M059J (cell line): ENCODE measurements at places on chromosomes 5 and 9.
A peak's percentile ranks its signal among the peaks of the same experiment; 100 is the strongest.

DNA sequence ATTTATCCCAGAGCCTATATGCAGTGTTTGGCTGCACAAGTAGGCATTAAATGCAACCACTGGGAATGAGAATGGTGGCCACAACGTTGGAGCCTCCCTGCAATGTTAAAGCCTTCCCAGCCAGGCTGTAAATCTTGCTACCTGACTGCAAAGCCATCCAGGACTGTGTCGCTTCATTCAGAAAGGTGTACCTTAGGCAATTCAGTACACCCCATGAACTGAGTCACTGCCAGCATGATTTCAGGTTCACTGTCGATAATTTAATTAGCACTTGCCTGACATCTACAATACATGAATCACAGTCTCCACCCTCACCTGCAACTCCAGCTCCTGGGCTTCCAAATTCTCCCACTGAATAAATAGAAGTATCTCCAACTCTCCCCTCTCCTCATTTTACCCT is 108.4 kb downstream of the SLIT3 start:
- DNase-seq = no peak

DNA sequence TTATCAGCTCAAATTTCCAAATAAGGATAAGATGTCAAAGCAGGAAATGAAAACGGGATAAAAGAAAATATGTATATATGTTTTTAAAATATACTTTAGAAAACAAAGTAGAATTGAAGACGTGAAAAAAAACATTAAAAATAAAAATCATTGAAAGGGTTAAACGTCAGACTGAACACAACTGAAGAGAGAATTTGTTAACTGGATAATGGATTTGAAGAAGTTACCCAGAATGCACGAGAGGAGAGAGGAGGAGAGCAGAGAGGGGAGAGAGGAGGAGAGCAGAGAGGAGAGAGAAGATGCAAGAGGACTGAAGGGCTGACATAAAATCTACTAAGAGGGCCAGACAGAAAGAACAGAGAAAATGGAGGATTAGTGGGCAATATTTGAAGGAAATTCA is 88.0 kb downstream of the CDKN2A start:
- DNase-seq = no peak

- no peak for DNase-seq
Measured at GRCh38 chr9:126861707-126862103, 1.3 kb downstream of the ZBTB34 start.

DNA sequence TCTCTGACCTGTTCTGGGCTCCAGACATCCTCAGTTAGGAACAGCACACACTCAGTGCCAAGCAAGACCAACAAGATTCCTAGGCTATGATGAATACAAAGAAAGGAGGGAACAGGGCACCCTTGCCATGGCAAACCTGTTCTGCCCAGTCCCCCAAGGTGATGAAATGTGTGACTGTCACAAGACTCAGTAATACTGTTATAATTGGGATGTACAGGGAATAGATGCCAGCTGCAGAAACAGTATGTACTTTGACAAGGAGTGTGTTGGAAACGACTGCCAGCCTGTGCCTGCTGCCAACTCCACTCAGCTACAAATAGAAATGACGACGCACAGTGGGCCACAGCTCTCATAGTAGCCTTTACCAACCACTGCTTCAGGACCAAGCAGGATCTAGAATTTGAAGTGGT is 453.0 kb downstream of the EFNA5 start:
- DNase-seq = no peak

GRCh38 chr9:6968271-6968670 is 210.5 kb downstream of the KDM4C start:
- peak; percentile 8 for DNase-seq

GRCh38 chr5:140303966-140304365 is 1.1 kb upstream of the PFDN1 start:
- no peak for DNase-seq

GRCh38 chr5:39369123-39369815 is 5.0 kb upstream of the C9 start:
- no peak for DNase-seq

DNA sequence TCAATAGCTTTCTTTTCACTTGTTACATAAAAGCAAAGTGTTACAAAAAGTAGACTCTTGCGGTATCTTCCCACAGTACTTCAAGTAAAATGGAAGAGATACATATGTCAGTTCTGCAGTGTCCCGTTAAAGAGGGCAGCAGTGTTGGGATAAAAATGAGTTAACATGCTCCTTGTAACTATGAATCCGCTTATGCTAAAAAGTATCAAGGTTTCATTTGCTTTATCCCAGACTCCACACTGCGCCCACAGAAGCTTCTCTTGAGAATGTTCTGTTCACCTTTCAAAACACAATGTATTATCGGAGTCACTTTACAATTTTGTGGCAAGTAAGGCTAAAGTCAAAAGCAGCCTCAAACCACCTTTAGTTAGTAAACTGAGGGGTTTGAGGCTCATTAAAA is 790 bp downstream of the PTAR1 start:
- DNase-seq = no peak

DNA sequence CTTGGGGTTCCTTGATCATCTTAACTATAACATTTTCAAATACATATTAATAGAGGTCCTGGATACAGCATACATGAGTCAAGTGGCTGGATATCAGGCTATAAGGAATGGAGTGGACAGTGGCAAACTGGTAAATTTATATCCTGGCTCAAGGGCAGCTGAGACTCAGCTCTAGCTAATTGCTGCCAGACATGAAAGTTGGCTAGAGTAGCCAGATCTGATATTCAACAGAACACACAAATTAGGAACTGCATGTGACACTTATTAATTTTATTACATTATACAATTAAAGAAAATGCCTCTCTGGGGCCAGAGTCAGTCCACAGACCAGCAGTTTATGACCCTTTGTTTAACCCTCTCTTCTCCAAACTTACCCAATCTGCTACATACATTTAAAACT is 206.5 kb downstream of the KCTD16 start:
- no peak for DNase-seq

DNA sequence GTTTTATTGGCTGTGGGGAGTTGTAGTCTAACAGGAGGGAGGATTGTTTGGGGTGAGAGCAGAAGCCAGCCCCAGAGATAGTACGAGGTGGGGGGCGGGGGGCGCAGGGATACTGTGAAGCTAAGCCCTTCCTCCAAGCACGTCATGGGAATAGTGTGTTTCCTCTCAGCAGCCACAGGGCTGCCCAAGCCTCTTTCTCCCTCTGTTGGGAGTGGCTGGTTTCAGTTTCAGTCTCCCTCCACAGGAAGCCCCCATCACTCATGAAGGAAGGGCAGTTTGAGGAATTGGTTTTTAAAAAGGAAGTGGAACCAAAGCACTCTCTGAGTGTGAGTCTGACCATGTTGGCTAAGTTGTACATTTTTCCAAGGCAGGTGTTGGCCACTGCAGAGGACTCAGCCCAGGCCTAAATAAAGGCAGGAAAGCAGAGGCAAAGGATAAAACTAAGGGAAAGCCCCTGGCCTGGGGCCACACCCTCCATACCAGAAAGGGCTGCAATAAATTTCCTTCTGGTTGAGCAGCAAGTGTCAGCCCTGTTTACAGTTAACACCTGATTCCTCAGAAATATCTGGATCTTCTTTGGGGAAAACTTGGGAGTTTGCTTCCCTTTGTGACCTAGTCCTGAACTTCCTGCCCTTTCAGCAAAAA is 3.2 kb downstream of the RAB24 start:
- DNase-seq = peak; percentile 58

- peak; percentile 47 for DNase-seq
Measured at GRCh38 chr5:1294835-1295649, at the start of gene TERT. Gene TERT (minus strand): TSS chr5:1295068. CDS start chr5:1294989, 79 bp downstream.

GRCh38 chr5:100232736-100233135 is 302.4 kb upstream of the FAM174A start:
- DNase-seq = no peak
